Activated CD4-positive, alpha-beta T cell treated with anti-CD3 and anti-CD28 coated beads for 36 hours (primary cell): ENCODE measurements at places on chromosomes 7 and 10. TPM values are rescaled to one million over a fixed set of nuclear protein-coding genes. Genes with fewer than 3 reads are reported as not detected.

Gene MAPK8
- 40.0 TPM for total RNA-seq

DNA sequence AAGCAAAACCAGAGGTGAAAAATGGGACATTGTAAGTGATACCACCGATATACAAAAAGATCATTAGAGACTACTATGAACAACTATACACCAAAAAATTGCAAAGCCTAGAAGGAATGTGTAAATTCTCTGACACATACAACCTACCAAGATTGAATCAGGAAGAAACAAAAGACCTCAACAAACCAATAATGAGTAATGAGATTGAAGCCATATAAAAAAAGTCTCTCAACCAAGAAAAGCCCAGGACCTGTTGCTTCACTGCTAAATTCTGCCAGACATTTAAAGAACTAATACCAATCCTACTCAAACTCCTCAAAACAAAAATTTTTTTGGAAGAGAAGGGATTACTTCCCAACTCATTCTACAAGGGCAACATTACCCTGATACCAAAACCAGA, 134.0 kb downstream of the TPST1 start:
- no peak for DNase-seq

- no peak for DNase-seq
These were observed 132.1 kb upstream of the ZMIZ1 start for GRCh38 chr10:78936412-78937342.

DNA sequence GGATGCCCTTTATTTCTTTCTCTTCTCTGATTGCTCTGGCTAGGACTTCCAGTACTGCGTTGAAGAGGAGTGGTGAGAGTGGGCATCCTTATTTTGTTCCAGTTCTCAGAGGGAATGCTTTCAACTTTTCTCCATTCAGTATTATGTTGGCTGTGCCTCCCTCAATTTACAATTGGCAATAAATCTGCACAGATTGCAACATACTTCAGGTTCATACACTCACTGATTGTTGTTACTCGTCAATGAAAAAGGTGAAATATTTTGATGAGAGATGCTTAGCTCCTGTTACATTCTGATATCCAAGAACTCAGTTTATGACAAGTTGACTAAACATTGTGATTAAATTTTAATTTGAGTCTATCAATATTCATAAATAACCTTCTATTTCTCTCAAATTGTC, 37.9 kb upstream of the DKK1 start:
- no peak for DNase-seq
